ENCODE measurements at places on chromosomes 3 and 15. TPM values are rescaled to one million over a fixed set of nuclear protein-coding genes. Genes with fewer than 3 reads are reported as not detected.

Gene GPR149
- total RNA-seq, result not detected

- H3K27ac ChIP-seq, result no peak overlapping the region
- peaks cover 4% of the 10 kb centered on the region for H3K4me1 ChIP-seq
- H3K4me3 ChIP-seq, result no peak overlapping the region
- H3K27me3 ChIP-seq, result peaks cover 9% of the 10 kb centered on the region
Observed at GRCh38 chr3:9193211-9193610, 56.2 kb downstream of the SRGAP3 start.

GRCh38 chr15:47265686-47266085, 451.6 kb upstream of the SEMA6D start:
- H3K4me3 ChIP-seq, result no peak overlapping the region
- no peaks in the 10 kb centered on the region for H3K27me3 ChIP-seq
- DNase-seq, result no peak
- H3K27ac ChIP-seq, result no peak overlapping the region
- no peaks in the 10 kb centered on the region for H3K36me3 ChIP-seq
- H3K4me1 ChIP-seq, result no peaks in the 10 kb centered on the region

Gene WDR53
- 14.8 TPM for total RNA-seq

DNA sequence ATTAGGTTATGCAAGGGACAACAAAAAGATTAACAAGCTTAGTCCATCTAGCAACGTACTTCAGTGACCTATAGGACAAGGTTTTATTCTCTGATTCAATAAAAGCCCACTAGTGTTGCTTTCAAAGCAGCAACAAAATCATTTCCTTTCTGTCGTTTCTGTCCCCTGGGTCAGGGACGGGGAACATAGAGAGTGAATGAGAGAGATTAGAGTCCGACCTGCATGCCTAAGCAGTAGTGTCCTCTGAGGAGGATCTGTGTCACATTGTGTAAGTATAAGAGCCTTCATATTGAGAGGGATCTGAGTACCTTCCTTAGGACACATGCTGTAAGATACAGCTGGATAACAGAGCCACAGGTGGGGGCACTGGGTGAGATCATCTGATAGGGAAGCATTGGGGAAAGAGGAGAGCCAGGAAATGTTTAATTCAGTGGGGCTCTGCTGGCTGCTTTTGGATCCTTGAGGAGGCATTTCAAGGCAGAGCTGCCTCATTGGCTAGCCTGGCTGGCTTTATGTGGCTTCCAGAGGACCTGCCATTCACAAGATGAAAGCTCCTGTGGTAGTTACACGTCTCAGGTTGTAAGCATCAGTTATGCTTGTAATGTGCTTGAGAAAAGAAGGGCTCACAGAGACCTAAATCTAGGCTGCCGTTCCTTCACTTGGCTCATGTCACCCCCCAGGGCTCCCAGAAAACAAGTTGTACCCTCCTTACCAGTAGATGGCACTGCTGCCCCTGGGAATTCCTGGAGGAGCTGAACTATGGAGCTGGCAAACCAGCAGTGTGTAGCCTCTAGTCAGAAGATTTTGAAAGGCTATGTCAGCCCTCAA, 2.7 kb downstream of the TMEM108 start:
- DNase-seq, result peak; percentile 51
- H3K27me3 ChIP-seq, result peaks cover 59% of the 10 kb centered on the region
- H3K4me3 ChIP-seq, result no peak overlapping the region
- no peak overlapping the region for H3K27ac ChIP-seq
- H3K4me1 ChIP-seq, result no peaks in the 10 kb centered on the region
